LHCN-M2 (cell line): ENCODE measurements at places on chromosomes 2 and 18. TPM values are rescaled to one million over a fixed set of nuclear protein-coding genes. Genes with fewer than 3 reads are reported as not detected.
A peak's percentile ranks its signal among the peaks of the same experiment; 100 is the strongest.

- peak; percentile 13 for DNase-seq
Measured at GRCh38 chr2:144082777-144083176, 437.1 kb downstream of the ZEB2 start.

Gene ZSCAN30
- 11.5 and 19.1 TPM in 2 replicates for total RNA-seq

Gene CSRNP3
- total RNA-seq: 1.2 and 1.4 TPM in 2 replicates

Gene RGPD3
- 0.11 and 0.13 TPM in 2 replicates for total RNA-seq

GRCh38 chr2:27856956-27857355 is 33.2 kb downstream of the RBKS start:
- no peak for DNase-seq

Gene ZNF532
- total RNA-seq: 32.7 and 33.5 TPM in 2 replicates

Gene RGPD8
- 4.1 and 4.2 TPM in 2 replicates for total RNA-seq

GRCh38 chr2:176691471-176691870 is 422.2 kb downstream of the MTX2 start:
- no peak for DNase-seq

DNA sequence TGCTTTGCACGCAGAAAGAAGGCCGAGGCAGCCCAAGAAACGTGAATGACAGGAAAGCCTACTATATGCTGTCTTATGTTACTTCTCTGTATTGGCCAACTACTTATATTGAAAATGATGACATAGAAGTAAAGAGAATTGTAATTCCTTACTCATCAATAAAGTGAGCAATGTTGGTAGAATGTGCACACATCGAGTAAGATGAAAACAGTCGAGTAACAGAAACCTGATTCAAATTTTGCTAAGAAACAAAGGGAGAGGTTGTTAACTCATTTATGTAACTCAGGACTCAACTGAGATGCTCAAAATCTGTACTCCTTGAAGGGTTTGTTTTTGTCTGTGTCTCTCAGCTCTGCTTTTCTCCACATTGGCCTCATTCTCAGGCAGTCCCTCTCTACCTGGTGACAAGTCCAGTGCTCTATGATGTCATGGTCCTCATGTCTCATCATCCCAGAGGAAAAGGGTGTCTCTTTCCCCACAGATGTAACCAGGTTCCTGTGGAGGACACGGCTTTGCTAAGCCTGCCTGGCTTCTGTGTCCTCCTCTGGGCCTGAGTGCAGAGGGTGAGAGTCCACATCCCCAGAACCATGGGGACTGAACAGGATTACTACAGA is 30.3 kb upstream of the CCDC93 start:
- no peak for DNase-seq

- peak; percentile 59 for DNase-seq
Measured at GRCh38 chr2:19114754-19115231, 243.6 kb downstream of the OSR1 start.

Gene SERPINB10
- total RNA-seq: not detected in 2 replicates

GRCh38 chr2:229087267-229087666 is 183.8 kb downstream of the PID1 start:
- DNase-seq: no peak

GRCh38 chr18:26040051-26040656 is 50.3 kb downstream of the SS18 start:
- DNase-seq: no peak

Gene LBX2
- total RNA-seq: 1.2 and 1.6 TPM in 2 replicates

Gene FHOD3
- 8.5 and 8.7 TPM in 2 replicates for total RNA-seq

DNA sequence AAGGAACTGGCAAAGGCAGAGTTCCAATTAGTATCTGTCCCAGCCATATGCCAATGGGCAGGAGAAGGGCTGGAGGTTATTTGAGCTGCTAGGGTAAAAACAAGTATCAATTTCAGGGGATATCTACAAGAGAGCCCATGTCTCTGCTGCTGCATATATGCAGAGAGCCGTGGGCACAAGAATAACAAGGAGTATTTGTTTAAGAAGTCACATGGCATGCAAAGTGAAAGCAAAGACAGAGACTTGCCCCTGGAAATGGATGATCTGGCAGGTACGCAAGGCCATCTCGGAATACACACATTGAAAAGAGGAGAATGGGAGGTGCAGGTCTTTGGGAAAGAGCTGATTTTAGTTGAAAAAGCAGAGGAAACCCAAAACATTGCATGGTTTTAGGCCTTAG is 170.6 kb downstream of the EVA1A start:
- no peak for DNase-seq

Gene LIMS3
- 4.5 and 20.6 TPM in 2 replicates for total RNA-seq

- DNase-seq: no peak
Measured at GRCh38 chr2:96502891-96503636, 2.1 kb downstream of the NEURL3 start.

Gene KCNJ3
- total RNA-seq: under 0.01 TPM in 1 of 2 replicates, not detected in the other

- peak; percentile 45 for DNase-seq
Measured at GRCh38 chr2:70901227-70902066, 34.3 kb upstream of the ATP6V1B1 start.

- DNase-seq: no peak
Measured at GRCh38 chr2:122135021-122135937, 379.8 kb downstream of the TSN start.

Gene TUBA3D
- total RNA-seq: 2.0 TPM in 1 of 2 replicates, not detected in the other

- no peak for DNase-seq
Measured at GRCh38 chr2:217723981-217724380, 278.8 kb downstream of the TNS1 start.

GRCh38 chr2:35462226-35462998 is 893.2 kb upstream of the CRIM1 start:
- peak; percentile 57 for DNase-seq

GRCh38 chr2:46878886-46879285 is 36.7 kb downstream of the MCFD2 start:
- peak; percentile 86 for DNase-seq

- no peak for DNase-seq
Measured at GRCh38 chr2:176817061-176817565, 395.5 kb upstream of the HNRNPA3 start.

Gene PTPN18
- total RNA-seq: 29.2 and 39.4 TPM in 2 replicates

- DNase-seq: no peak
Measured at GRCh38 chr18:63183952-63184770, 135.4 kb downstream of the BCL2 start.

- no peak for DNase-seq
Measured at GRCh38 chr18:8948011-8948410, 154.5 kb upstream of the NDUFV2 start.

- no peak for DNase-seq
Measured at GRCh38 chr2:21501376-21502027, 377.7 kb downstream of the TDRD15 start.

DNA sequence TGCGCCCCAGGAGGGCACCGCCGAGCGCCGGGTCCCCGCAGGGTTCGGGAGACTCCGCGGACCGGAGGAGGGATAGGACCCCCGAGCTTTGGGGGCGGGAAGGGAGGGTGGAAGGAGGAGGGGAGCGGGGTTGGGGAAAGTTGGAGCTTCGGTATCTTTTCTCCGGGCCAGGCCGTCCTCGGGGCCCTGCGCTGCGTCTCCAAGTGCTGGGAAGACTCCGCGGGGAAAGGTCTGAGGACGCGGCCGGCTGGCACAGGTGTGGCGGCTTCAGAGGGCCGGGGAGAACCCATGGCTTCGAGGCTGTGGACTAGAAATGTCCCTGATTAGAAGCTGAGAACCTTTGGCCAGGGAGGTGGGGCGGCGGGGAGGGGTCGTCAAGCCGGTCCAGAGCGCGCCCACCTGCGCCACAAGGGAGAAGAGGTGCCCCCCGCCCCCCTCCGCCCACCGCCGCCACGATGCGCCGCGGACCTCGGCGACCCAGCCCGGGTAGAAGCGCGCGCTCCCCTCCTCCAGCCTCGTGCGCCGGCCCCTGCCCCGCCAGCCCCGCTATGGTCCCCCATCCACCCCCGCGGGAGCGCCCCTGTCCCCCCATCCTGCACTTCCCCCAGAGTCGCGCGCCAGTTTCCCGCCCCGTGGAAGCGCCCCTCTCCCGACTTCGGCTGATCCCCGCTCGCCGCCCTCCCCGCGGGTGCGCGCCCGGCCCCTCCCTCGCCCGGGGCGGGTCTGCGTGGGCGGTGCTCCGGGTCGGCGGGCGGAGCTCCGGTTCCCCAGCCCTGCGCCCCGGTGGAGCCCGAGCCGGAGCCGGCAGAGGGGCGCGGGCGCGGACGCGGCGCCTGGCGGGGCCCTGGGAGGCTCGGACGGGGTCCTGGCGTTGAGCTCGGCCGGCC is at the start of gene SNTG2:
TSS of gene SNTG2 (plus strand) at position 770 of the 887 bp plus-strand sequence. CDS start 148 bp downstream, outside the sequence.
- no peak for DNase-seq

Gene CLHC1
- 2.4 and 3.0 TPM in 2 replicates for total RNA-seq
